ENCODE measurements at places on chromosomes 13 and 19. TPM values are rescaled to one million over a fixed set of nuclear protein-coding genes. Genes with fewer than 3 reads are reported as not detected.

The GPR12 gene
- total RNA-seq, result not detected

The RASAL3 gene
- 229 TPM for total RNA-seq

The DNASE2 gene
- 32.8 TPM for total RNA-seq

The TMEM38A gene
- total RNA-seq, result 0.99 TPM

The PALM gene
- not detected for total RNA-seq

The ZNF358 gene
- total RNA-seq, result 8.4 TPM

The FEM1A gene
- total RNA-seq, result 16.7 TPM

The PEG3 gene
- total RNA-seq, result not detected

The DNAJB1 gene
- 122 TPM for total RNA-seq

The MYADM gene
- total RNA-seq, result 45.8 TPM

The CACNG6 gene
- total RNA-seq, result not detected

The EDNRB gene
- total RNA-seq, result not detected

The STAP2 gene
- total RNA-seq, result 0.86 TPM

The SERP2 gene
- total RNA-seq, result not detected

The SLC39A3 gene
- 19.1 TPM for total RNA-seq

The CGB5 gene
- not detected for total RNA-seq

The PLA2G4C gene
- 10.7 TPM for total RNA-seq

The CEACAM19 gene
- 1.4 TPM for total RNA-seq

The MBD3L2 gene
- not detected for total RNA-seq

The PALM3 gene
- total RNA-seq, result not detected

The CD22 gene
- 0.30 TPM for total RNA-seq

The SPACA4 gene
- total RNA-seq, result not detected

The VSTM1 gene
- not detected for total RNA-seq

The ZNF780B gene
- total RNA-seq, result 63.3 TPM

The KIR2DL1 gene
- not detected for total RNA-seq

The NCLN gene
- 53.0 TPM for total RNA-seq

The SERPINE3 gene
- not detected for total RNA-seq

The TLE2 gene
- 20.9 TPM for total RNA-seq

The CARS2 gene
- 99.9 TPM for total RNA-seq

The SKA3 gene
- total RNA-seq, result 0.33 TPM

The CCDC169 gene
- not detected for total RNA-seq

The MTUS2 gene
- 0.14 TPM for total RNA-seq

The PDE4A gene
- 2.5 TPM for total RNA-seq

The RFPL4AL1 gene
- not detected for total RNA-seq

The TNNT1 gene
- total RNA-seq, result not detected

The SIX5 gene
- total RNA-seq, result 1.7 TPM

The WTIP gene
- total RNA-seq, result 0.39 TPM

The TRPC4 gene
- total RNA-seq, result not detected

The CBARP gene
- total RNA-seq, result not detected

The FXYD3 gene
- not detected for total RNA-seq

Data from CD4-positive, alpha-beta memory T cell (primary cell).